Left ventricle myocardium superior (tissue), 1 donor: ENCODE measurements at places on chromosomes 3 and 15.

GRCh38 chr3:140178482-140178881 lies 243.5 kb downstream of the CLSTN2 start:
- DNase-seq = no peak

DNA sequence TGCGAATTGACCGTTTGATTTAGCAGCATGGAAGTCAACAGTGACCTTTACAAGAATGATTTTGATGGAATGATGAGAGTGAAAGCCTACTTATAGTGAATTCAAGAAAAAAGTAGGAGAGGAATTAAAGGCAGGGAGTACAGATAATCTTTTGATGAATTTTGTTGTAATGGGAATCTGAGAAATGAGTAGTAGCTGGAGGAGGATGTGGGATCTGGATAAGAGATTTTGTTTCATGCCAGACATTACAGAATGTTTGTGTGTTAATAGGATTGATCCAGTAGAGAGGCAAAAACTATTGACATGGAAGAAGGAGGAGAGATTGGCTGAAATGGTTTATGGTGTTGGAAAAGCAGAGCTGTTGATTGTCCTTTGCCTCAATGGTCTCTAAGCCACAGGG lies 17.4 kb upstream of the ZNF609 start:
- no peak for DNase-seq

DNA sequence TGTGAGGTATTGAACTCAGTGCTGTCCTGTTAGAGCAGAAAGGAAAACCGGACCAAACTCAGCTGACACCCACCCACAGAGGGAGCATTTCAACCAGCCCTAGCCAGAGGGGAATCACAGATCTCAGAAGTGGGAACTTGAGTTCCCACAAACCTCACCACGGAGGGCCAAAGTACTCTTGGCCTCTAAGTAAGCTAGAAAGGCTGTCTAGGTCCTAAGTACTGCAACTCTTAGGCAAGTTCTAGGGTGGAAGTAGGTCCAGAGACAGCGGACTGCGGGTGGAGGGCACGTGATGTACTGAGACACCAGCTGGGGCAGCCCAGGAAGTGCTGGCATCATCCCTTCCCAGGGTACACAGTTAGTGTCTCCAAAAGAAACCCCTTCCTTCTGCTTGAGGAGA lies 34.1 kb downstream of the EOMES start:
- no peak for DNase-seq

DNA sequence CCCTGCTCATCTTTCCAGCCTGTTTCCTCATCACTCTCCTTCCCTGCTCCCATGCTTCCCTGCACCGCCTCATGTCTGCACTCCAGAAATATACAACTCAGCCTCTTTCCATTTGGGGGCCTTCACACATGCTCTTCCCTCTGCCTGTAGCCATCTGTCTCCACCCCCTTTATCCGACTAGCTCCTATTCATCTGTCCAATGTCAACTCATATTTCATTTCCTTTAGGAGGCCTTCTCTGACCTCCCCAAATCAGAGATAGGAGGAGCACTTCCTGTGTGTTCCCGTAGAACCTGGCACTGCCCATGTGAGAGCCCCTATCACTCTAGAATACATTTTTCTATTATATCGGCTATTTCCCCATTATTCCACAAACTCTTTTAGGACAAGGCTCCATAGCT lies 10.6 kb downstream of the ATP8B4 start:
- DNase-seq = no peak

DNA sequence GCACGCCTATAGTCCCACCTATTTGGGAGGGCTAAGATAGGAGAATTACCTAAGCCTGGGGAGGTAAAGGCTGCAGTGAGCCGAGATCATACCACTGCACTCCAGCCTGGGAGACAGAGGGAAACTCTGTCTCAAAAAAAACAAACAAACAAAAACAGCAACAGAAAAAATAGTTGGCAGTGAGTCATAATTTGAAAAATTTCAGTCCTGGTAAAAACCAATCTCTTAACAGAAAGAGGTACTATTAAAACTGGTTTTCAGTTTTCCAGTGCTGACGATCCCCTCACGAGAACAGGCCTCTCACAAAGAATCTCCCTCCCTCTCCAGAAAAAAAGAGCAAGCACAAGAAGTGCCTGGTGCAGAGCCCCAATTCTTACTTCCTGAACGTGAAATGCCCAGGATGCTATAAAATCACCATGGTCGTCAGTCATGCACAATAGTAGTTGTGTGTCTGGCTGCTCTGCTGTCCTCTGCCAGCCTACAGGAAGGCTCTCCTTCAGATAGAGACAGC lies 22.8 kb upstream of the MAP4 start:
- no peak for DNase-seq

DNA sequence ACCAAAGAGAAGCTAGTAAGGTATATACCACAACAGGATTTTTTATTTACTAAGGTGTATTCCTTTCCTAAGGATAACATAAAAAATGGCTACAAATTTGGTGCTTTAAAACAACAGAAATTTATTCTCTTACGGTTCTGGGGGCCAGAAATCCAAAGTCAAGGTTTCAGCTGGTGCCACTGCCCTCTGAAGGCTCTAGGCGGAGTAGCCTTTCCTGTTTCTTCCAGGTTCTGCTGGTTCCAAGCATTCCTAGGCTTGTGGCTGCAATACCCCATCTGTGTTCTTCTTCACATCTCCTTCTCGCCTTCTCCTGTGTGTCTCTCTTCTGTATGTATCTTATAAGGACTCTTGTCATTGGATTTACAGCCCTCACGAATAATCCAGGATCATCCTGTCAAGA lies 549.9 kb downstream of the GRM7 start:
- no peak for DNase-seq

- DNase-seq = no peak
Observed at GRCh38 chr3:78757731-78758130, 1010.1 kb downstream of the ROBO1 start.

DNA sequence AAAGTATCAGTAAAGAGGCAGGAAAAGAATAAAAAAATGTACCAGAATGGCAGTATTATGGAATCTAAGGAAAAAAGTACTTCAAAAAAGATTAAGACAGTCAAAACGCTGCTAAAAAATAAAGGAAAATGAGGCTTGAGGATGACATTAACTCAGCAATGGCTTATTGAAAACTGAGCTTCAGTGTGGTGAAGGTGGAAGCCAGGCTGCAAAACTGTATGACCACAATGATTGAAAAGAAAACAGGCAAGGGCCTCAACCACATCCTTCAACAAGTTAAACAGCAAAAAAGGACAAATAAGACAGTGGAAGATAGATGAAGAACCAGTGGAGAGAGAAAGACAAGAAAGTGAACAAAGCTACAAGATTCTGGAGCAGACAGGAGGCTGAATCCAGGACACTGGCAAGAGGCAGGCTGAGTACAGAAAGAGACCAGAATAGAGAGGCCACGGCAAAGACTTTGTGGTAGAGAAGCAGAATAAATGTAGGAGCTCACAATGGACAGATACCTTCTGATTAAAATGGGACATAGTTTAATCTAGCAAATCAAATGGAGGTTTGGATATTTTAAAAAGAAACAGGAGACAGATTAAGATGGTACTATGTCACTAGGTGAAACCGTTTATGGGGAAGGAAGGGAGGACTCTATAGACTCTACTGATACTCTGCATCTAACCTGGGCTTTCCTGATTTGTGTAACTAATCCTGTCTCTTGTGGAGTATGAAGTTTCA lies 86.1 kb downstream of the TJP1 start:
- DNase-seq = no peak

DNA sequence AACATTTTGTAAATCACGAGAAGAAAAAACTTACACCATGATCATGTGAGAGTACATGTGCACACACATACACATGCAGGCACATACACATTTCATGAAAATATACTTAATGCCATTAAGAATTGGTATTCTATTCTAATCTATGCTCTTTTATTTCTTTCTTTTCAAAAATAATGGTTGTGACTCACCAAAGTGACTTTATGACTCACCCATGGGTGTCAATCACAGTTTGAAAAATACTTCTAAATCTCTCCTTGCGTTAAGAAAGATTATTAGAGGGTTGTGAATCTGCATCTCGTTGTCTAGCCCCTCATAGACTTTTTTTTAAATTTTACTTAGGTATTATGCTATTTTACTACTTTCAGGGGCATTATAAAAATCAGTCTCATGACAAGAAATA lies 254.2 kb downstream of the TUSC7 start:
- no peak for DNase-seq

- no peak for DNase-seq
Observed at GRCh38 chr3:9151240-9151639, 98.2 kb downstream of the SRGAP3 start.

GRCh38 chr3:185722881-185723280 lies 102.0 kb downstream of the IGF2BP2 start:
- DNase-seq = no peak

- no peak for DNase-seq
Observed at GRCh38 chr3:18666655-18667054, 241.5 kb upstream of the SATB1 start.

DNA sequence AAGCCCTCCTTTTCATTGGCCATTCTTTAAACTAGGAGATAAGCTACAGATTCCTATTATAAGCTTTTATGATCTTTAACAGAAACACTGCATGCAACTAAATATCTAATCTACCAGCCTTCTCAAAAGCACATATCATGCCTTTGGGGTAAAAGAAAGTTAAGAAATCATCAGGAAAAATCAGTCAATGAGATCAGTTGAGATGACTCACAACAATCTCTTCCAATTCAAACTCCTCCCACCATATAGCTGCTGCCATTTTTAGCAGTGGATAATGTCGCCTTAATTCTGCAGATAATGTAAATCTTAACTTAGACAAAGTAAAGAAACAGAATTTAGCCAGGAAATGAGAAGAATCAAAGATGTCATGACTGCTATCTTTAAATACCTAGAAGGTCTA lies 135.2 kb upstream of the BCL6 start:
- DNase-seq = no peak

GRCh38 chr3:46734773-46735172 lies 17.1 kb upstream of the PRSS50 start:
- no peak for DNase-seq

DNA sequence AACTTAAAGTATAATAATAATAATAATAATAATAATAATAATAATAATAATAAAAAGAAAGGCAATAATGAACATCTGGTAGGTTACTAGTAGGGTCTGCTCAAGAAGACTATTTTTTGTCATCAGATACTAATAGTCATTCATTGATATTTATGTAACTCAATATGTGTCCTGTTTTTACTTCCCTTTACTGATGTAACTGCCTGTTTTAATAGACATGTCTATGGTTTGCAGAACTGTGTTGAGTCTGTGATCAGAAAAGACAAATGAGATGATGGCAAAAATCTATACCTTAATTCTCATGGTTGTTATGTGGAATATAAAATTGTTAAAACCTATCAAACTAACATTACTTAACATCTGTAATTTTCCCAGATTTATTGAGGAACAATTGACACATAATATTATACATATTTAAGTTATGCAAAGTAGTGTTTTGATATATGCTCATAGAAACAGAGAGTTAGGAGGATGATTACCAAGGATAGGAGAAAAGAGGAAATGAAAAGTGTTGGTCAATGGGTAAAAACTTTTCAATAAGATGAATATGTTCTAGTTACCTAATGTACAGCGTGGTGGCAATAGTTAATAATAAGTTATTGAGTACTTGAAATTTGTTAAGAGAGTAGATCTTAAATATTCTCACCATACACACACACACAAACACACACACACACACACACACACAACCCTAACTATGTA lies 699.4 kb downstream of the ZPLD1 start:
- no peak for DNase-seq

DNA sequence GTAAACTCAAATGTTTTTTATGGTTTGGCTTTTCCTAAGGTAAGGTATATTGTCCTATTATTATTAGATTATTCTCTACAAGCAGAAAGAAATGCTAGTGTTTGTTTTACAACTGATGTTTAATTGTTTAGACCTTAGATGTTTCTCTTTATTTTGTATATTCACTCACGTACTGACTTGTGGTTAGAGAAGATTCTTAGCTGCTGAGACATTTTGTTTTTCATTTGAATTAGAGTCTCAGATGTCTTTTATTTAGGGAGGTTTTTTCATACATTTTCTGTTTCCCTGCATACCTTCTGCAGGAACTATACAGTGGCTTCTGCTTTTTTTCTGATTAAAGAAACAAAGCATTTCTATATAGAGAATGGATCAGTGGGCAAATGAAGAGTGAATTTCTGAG lies 110.9 kb downstream of the MYRIP start:
- no peak for DNase-seq

DNA sequence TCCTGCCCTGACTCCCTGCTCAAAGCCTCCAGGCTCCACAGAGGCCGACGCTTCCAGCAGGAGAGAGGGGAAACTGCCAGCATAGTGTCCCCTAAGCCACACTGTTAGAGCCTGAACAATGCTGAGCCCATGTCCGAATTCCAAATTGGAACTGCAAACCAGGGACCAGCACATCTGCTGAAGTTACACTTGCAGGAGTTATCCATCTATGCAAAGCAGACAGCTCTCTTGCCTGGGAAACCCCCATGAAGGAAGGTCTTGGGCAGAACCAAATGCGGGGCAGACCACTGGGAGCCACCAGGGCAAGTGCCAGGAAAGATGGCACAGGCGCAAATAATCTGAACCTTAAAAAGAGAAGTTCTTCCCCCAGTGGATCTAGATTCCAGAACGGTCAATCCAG lies 625 bp downstream of the LRRC15 start:
- DNase-seq = peak; percentile 5

DNA sequence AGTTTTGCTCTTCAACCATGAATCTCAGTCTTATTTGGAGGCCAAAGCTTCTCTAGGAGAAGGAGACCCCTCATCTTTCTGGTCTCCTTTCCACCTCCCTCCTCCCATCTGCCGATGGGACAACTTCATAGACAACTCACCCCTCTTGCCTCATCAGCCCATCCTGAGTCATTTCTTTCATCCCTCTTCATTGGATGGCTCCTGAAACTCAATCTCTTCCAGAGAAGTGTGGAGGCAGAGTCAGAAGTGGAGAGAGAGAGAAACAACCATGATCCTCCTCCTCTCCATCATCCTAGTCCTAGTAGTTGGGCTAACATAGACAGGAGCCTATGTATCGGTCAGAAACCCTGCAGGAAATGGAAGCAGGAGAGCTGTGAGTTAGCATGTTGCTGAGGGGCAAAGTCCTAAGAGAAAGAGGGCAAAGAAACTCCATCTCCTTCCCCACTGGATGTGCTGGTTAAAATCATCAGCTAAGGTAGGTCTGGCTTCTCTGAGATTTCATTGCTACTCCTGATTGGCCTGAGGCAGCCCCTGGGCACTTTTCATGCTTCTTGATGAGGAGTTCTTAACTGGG lies 21.3 kb upstream of the HCN4 start:
- no peak for DNase-seq

DNA sequence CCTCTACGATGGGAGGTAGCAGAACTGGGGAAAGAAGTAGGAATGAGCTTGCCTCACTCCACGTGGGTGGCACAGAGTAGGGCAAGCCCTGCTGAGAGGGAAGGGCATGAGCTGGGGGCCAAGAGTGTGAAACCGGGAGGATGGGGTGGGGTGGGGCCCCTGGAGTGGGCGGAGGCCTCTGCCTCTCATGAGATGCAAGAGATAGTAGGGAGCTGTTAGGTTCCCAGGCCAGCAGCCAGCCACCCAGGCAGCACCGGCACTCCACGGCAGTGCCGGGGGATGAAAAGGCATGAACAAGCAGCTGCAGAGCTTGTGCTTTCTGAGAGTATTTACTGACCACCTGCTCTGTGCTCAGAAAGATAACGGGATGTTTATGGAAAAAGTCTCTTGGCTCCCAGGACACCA lies 24.4 kb upstream of the PLA2G4E start:
- no peak for DNase-seq
